ENCODE measurements at places on chromosomes 3 and 15. TPM values are rescaled to one million over a fixed set of nuclear protein-coding genes. Genes with fewer than 3 reads are reported as not detected.

Gene ALS2CL
- 49.0 TPM for total RNA-seq

Gene SAXO2
- total RNA-seq = not detected

Gene LMOD3
- total RNA-seq = not detected

Gene EPHA3
- total RNA-seq = 3.3 TPM

Gene GHSR
- total RNA-seq = not detected

Gene COLQ
- total RNA-seq = 4.6 TPM

Gene CHDH
- total RNA-seq = 0.53 TPM

DNA sequence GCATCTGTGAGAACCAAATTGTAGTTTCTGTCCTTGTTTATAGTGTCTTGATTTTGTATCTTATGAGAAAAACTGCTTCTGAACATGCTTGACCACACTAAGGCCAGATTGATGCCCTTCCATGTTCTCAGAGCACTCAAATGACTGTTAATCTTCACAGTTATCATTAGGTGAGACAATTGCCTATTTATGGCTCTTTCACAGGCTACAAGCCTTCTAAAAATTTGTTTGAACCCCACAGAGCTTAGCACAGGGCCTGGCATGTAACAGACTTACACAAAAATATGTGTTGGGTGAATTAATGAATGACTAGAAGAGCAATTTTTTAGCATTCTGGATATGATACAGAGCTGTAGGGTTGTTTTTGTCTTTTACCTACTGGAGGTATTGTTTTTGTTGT, 43.1 kb downstream of the BTLA start:
- no peak overlapping the region for H3K27ac ChIP-seq
- no peaks in the 10 kb centered on the region for H3K36me3 ChIP-seq
- no peaks in the 10 kb centered on the region for H3K4me1 ChIP-seq
- no peak for DNase-seq
- H3K27me3 ChIP-seq = no peaks in the 10 kb centered on the region
- no peak overlapping the region for H3K4me3 ChIP-seq

- DNase-seq = peak; percentile 81
- H3K4me3 ChIP-seq = no peak overlapping the region
- no peak overlapping the region for H3K27ac ChIP-seq
These were observed 49.7 kb upstream of the POMGNT2 start for GRCh38 chr3:43155464-43156121.

- peak overlapping the region; percentile 98 for H3K4me3 ChIP-seq
- peaks cover 26% of the 10 kb centered on the region for H3K36me3 ChIP-seq
- no peaks in the 10 kb centered on the region for H3K27me3 ChIP-seq
- peak overlapping the region; percentile 97 for H3K27ac ChIP-seq
These were observed 1.2 kb downstream of the NKIRAS1 start for GRCh38 chr3:23915537-23916108.

DNA sequence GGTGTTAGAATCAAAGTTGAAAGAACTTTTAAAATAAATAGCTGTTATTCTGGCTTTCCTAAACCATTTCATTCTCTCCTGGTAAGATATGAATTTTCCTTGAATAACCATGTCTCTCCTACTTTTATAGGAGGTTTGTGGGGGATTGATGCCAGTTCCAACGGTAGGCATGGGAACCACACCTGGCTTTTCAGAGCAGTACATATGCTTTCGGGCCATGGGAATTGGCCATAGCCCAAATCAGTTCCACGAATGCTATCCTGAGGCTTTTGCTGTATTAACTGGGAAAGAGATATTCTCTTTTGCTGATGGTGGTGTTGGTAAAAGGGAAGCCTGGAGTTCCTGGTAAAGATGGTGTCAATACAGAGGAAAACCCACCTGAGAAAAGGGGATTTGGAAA, 396.2 kb upstream of the ZNF385D start:
- no peak for DNase-seq
- no peaks in the 10 kb centered on the region for H3K36me3 ChIP-seq
- H3K27ac ChIP-seq = no peak overlapping the region
- H3K4me1 ChIP-seq = no peaks in the 10 kb centered on the region
- H3K27me3 ChIP-seq = no peaks in the 10 kb centered on the region
- H3K4me3 ChIP-seq = no peak overlapping the region

DNA sequence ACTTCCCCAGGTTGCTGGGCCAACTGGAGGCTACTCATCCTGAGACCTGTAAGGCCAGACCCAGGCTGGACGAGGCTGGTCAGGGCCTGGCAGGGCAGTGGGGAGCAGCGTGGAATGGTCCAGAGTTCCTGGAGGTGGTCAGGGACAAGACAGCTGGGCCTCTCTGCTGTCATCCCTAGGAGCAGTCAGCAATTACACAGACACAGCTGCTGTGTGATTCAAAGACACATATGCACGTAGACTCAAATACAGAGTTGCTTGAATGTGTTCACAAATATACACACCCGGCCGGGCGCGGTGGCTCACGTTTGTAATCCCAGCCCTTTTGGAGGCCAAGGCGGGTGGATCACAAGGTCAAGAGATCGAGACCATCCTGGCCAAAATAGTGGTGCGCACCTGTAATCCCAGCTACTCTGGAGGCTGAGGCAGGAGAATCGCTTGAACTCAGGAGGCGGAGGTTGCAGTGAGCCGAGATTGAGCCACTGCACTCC, 1.5 kb upstream of the CD276 start:
- H3K27me3 ChIP-seq = no peaks in the 10 kb centered on the region
- H3K36me3 ChIP-seq = no peaks in the 10 kb centered on the region
- H3K27ac ChIP-seq = no peak overlapping the region
- peaks cover 13% of the 10 kb centered on the region for H3K4me1 ChIP-seq

DNA sequence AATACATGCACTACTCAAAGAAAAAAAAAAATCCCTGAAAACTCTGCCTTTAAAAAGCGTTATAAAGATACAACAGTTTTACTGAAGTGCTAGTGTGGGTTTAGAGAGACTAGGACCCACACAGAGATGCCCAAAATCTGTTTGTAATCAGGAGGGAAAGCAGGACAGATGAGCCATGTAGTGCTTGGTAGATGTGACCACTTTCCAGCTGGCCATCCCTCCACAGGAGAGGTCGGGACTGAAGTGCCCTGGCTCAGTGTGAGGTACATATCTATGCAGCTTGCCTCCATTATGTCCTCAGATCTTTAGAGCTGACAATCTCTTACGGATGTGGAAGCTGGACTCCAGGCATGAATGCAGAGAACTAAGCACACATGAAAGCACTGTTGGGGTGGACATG, 57.5 kb upstream of the NANOGP8 start:
- no peaks in the 10 kb centered on the region for H3K36me3 ChIP-seq
- no peaks in the 10 kb centered on the region for H3K27me3 ChIP-seq
- no peak for DNase-seq
- H3K4me1 ChIP-seq = no peaks in the 10 kb centered on the region
- H3K4me3 ChIP-seq = no peak overlapping the region

GRCh38 chr3:23253214-23253613, 50.1 kb downstream of the UBE2E2 start:
- no peak overlapping the region for H3K27ac ChIP-seq
- DNase-seq = no peak
- no peaks in the 10 kb centered on the region for H3K36me3 ChIP-seq
- H3K27me3 ChIP-seq = no peaks in the 10 kb centered on the region

GRCh38 chr3:181998828-181999227, 287.1 kb downstream of the SOX2 start:
- no peaks in the 10 kb centered on the region for H3K36me3 ChIP-seq
- no peak for DNase-seq
- H3K27ac ChIP-seq = no peak overlapping the region
- no peaks in the 10 kb centered on the region for H3K4me1 ChIP-seq
- H3K27me3 ChIP-seq = no peaks in the 10 kb centered on the region

GRCh38 chr3:29291260-29291981, 10.6 kb downstream of the RBMS3 start:
- H3K27ac ChIP-seq = peak overlapping the region; percentile 15
- no peak for DNase-seq
- H3K4me3 ChIP-seq = no peak overlapping the region
- H3K4me1 ChIP-seq = peaks cover 12% of the 10 kb centered on the region
- H3K27me3 ChIP-seq = no peaks in the 10 kb centered on the region
- no peaks in the 10 kb centered on the region for H3K36me3 ChIP-seq

- no peaks in the 10 kb centered on the region for H3K27me3 ChIP-seq
- peaks cover 7% of the 10 kb centered on the region for H3K4me1 ChIP-seq
- DNase-seq = no peak
- H3K27ac ChIP-seq = no peak overlapping the region
- no peaks in the 10 kb centered on the region for H3K36me3 ChIP-seq
- H3K4me3 ChIP-seq = peak overlapping the region; percentile 61
These were observed 843 bp downstream of the CHRNA5 start for GRCh38 chr15:78565951-78566774.

All from ascending aorta (tissue), 2 donors.